Activated naive CD8-positive, alpha-beta T cell treated with anti-CD3 and anti-CD28 coated beads for 36 hours (primary cell): ENCODE measurements at places on chromosomes 12 and 14.

- DNase-seq, result no peak
Observed at GRCh38 chr12:10169104-10169503, 2.8 kb downstream of the OLR1 start.

DNA sequence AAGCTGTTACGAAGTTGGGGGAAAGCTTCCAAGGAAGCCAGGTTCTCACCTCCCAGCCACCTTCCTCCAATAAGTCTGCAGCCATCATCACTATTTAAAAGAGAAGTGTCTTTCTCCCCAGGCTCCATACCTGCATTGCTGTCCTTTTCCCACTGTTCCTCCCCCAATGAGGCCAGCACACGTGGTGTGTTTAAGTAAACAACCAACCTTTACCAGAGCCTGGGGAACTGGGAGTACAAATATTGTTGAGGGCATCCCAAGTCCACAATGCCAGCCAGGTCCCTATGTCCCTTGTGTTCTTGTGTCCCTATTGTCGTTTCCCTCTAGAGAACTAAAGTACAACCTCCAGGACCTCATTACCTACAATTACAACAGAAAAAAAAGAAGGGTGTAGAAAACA, 49.2 kb upstream of the PNMA1 start:
- DNase-seq, result no peak

DNA sequence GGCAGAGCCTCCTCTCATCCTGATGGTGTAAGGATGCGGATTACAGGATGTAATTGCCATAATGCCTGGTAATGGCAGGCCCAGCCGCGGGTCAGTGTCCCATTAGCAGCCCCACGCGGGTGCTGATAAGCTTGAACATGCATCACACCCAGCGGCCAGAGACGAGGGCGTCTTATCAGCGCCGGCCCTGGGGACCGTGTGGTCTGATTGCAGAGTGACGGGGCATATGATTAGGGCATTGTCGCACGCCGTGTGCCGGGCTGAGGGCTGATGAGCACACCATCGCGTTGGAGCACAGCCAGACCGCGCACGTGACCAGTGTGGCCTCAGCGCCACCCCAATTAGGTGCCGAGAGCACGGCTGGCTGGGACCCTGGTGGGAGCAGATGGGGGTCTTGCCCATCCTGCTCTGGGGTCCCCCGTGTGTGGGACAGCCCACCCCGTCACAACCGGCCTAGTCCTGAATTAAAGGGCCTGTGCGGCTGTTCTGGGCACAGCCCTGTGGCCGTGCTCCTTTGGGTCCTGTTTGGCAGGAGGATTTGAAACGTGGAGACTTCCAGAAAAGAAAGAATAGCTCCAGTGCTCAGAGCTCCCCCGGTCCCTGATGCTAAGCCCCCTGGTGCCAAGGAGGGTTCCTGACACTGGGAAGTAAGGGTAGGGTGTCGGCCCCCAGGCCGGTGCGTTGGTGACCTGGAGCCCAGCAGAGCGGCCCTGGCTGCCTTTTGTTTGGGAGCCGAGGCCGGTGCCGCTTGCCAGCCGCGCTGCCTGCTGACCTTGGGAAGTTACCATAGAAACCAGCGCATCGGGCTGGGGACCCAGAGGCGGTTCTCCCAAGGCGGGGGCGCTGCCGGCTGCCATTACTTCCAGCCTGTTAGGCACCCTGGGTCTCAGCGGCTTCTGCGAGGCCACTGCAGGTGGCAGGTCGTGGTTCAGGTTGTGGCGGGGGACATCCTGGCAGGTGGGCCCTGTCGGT, 20.7 kb downstream of the KIF26A start:
- no peak for DNase-seq

DNA sequence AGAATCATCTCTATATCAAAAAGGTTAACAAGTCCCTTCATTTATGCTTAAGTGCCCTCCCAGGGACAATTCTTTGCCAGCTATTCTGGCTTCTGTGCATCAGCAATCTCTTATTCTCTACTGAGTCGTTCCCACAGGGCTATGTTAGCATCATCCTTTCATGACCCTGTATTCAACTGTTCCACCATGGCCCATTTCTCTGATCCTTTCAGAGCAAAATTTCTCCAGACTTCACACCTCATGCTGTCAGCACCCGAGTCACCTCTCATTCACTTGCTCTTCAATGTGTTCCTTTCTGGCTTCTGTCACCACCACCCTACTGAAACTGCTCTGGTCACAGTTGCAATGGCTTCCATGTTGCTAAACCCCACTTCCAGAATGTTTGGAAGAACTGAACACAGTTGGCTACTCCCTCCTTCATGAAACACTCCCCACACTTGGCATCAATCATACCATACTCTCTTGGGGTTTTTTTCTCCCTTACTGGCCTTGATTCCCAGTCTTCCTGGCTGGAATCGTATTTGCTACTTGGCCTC, 159.5 kb upstream of the HMGA2 start:
- no peak for DNase-seq

DNA sequence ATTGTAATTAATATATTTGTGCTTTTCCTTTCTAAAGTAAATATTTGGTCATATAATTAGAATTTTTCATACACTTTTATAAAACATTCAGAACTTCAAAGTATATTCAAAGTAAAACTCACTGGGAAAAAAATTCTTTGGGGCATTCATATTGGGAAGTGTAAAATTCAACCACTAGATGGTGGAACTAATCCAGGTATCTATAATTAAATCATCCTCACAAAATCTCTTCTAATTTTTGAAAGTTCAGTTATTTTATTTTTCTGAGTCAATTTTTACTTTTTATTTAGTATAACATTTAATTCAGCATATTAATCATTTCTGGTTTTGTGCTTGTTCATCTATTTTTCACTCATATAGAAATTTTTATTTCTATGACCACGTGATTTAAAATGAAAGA, 81.0 kb downstream of the NTS start:
- DNase-seq, result no peak

- no peak for DNase-seq
Observed at GRCh38 chr12:106910202-106910601, 45.5 kb upstream of the TMEM263 start.

GRCh38 chr14:20295067-20295466, 10.7 kb downstream of the TTC5 start:
- peak; percentile 10 for DNase-seq

- DNase-seq, result no peak
Observed at GRCh38 chr14:56885825-56886224, 75.5 kb upstream of the OTX2 start.

DNA sequence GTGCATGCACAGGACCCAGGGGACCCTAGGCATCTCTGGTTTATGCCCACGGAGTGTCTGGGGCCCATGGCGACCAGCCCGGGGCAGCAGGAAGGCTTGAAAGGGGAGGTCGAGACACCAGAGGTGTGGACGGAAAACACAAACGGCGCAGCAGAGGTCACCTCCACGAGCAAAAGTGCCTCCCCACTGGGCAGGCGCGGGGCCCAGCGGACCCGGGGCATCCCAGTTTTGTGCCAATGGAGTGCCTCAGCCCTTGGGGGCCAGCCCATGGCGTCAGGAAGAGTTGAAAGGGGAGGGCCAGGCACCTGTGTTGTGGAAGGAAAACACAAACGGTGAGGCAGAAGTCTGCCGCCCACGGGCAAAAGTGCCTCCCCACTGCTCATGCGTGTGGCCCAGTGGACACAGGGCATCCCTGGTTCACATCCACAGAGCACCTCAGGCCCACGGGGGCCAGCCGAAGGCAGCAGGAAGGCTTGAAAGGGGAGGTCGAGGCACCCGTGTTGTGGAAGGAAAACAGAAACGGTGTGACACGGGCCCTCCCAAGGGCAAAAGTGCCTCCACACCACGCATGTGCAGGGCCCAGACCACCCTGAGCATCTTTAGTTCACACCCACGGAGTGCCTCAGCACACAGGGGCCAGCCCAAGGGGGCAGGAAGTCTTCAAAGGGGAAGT, 378.8 kb downstream of the ALG10 start:
- DNase-seq, result no peak

DNA sequence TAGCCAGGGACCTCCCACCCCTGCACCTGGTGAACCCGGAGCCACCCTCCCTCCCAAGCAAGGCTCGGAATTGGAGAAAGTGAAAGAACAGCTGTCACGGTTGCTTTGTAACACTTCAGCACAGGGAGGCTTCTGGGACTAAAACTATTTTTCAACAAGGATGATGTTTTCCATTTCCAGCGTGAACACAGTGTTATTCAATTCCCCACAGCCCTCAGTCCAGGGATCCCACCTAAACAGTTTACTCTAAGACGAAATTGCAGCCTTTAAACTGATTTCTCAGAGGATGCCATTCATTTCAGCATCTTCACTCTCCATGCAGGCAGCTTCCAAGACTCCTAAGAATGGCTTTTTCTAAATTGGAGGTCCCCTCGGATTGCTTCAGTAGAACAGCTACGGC, 229.2 kb downstream of the SLC15A4 start:
- no peak for DNase-seq

DNA sequence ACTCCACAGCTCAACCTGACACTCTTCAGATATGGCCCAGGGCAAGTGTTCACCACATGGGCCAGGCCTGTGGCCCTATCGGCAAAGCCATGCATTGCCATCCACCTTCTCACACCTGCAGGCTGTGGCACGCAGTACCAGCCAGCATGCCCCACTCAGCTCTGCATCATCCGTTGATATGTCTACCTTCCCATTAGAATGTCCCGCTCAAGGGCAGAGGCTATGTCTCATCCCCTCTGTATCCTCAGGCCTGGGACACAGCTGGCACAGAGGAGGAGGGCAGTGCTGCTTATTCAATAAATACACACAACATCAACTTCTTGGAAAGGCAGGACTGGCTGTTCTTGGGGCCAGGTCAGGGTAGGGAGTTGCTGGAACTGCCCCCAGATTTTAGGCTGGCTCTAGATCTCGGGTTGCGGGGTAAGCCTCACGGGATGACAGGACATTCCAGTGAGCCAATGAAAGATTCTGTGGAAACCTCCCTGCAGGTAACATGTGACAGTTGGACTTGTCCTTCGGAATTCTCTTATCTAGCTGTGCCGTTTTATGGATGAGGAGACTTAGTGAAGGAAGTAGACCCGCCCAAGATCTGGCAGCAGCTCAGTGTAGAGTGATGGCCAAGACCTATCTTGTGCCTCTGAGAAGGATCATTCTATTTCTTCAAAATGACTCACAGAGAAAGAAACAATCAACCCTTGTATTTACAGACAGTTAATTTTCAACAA, 25.6 kb downstream of the SYNE3 start:
- DNase-seq, result no peak

GRCh38 chr14:73251516-73252215, 14.4 kb downstream of the PAPLN start:
- DNase-seq, result no peak
